ENCODE measurements at places on chromosomes 2 and 18.

- no peak for DNase-seq
Observed at GRCh38 chr2:62569907-62570841, 64.2 kb upstream of the TMEM17 start.

GRCh38 chr2:233084488-233084887 lies 24.3 kb downstream of the INPP5D start:
- DNase-seq = peak; percentile 59

DNA sequence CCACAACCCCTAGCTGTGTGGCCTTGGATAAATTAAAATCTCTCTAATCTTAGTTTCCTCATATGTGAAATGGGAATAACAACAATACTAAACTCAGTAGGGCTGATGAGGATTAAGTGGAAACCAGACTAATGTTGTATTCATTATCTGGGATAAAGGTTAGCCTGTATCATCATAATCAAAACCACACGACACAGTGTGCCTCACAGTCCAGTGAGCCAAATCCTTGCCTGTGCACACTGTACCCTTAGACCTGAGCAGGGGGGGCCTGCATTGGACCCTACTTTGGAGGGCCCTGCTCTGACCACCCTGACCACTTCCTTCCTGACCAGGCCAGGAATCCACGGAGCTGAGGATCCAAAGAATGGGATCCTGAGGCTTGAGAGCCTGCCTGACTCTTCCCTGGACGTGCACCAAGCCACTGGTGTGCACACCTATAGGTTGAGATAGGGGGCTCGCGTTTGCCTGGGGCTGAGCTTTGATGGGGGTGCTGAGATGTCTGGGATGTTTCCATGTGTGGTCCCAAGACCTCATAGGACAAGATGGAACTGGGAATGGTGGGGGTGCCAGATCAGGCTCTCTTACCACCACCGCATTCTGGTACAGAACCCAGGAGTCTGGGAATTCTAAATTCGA lies 69.7 kb downstream of the TGOLN2 start:
- DNase-seq = no peak

DNA sequence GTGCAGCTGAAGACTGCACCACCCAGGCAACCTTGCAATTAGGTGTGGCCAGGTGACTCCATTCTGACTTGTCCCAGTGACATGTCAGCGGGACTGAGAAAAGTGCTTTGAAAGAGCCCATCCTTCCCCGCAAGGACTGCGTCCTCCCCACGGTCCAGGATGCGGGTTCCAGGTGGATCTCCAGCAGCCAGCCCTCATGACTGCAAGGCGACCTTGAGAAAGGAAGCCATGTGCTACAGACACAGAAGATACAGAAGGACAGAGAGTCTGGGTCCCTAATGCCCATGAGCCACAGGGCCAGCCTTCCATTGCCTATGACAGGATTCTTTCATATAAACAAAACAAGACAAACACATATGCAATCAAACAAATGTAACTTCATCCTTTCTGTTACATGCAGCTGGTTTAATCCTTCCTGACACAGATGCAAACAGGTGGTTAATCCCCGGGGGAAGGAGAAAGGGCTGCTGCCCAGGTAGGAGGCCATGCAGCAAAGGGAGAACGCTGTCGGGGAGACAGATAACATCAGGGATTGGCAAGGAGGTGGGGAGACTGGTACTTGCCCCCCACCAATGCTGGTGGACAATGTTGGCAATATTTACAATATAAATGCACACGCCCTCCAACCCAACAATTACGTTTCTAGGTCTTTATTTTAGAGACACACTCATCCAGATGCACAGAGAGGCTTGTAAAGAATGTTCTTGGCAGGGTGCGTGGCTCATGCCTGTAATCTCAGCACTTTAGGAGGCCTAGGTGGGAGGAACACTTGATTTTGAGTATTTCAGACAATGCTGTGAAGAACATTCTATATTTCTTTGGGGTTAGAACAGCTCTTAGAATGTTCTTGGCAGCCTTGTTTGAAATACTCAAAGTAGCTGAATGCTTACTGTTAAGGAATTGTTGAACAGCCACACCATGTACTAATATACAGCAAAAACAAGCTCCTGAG lies 64.8 kb downstream of the NCAPH start:
- no peak for DNase-seq

- no peak for DNase-seq
Observed at GRCh38 chr2:31765078-31765945, 184.6 kb upstream of the SRD5A2 start.

GRCh38 chr2:182715121-182715891 lies 751 bp upstream of the DNAJC10 start:
- DNase-seq = no peak

DNA sequence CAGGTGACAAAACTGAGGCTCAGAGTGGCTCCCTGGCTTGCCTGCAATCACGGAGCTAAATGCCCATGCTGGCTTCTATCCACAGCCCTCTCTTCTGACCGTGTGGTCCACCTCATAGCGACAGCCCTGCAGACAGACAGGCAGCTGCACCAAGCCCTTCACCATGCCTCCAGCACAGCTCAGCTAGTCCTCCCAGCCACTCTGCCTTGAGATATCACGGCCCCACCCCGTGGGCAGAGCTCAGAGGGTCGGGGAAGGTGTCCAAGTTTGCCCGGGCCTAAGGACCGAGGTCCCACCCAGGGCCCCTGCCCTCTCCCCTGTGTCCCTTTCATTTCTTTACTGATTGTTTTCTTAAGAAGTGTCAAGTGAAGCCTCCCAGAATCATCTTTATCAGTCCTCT lies 128.2 kb upstream of the GLI2 start:
- no peak for DNase-seq

DNA sequence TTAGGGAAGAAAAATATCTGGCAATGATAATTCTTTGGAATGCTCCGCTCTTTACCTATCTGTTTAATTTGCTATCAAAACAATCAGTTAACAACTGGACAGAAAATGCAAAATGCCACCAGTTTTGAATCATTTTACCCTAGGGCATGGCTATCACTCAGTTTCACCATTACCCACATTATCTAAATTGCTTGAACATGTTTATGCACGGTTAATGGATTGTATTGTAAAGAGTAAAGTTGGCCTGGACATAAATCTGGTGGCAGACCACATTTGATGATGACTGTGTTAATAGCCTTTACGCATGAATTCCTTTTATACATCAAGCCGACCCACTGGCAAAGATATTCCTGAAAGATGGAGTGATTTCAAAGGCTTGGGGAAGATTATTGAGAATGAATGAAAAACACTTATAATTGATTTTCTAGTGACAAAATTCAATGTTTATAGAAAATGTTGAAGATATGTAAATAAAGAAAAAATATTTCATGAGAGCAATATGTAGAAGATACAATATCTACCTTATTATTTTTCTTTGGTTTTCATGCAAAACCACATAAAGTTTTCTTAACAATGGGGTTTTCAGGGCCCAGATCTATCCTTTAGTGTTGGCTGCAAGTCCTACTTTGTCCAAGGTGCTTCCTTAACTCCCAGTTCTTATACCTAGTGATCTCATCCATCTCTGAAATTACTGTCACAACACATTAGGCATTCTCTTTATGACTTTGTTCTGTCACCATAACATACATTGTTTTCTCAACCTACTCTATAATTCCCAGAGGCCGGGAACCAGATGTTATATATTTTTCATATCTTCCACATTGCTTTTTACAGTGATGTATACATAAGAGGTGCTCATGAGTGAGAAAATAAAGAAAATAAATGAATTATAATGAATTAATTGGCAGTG lies 265.1 kb downstream of the RIT2 start:
- no peak for DNase-seq

- no peak for DNase-seq
Observed at GRCh38 chr2:68715353-68716041, 19.1 kb upstream of the ARHGAP25 start.

DNA sequence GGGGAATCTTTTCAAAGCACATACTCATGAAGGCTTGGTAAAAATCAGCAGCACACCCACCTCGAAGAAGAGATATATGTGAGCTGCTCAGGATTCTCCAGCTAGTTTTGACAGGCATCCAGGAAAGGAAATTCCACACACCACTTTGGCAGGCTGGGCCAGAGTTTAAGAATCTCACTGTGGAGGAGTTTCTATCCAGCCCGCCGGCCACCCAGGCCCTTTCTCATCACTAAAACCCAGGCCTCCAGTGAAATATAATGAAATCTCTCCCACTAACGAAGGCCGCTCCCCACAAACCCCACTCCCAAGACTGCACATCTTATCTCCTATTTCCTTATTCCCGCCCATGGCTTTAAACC lies 202.0 kb downstream of the GLI2 start:
- no peak for DNase-seq

DNA sequence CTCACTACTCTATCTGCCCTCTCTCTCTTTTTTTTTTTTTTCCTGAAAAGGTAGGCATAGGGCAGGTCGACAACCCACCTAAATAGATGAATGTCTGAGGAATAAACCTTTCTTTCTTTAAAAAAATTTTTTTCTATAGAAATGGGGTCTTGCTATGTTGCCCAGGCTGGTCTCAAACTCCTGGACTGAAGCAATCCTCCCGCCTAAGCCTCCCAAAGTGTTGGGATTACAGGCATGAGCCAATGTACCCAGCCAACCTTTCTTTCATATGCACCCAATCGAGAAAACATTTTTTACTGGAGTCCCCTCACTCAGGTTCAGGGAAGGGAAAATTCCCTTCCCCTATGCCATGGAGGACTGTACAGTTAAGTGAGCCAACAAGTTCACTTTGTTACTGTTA lies 31.0 kb downstream of the CFAP210 start:
- DNase-seq = no peak

DNA sequence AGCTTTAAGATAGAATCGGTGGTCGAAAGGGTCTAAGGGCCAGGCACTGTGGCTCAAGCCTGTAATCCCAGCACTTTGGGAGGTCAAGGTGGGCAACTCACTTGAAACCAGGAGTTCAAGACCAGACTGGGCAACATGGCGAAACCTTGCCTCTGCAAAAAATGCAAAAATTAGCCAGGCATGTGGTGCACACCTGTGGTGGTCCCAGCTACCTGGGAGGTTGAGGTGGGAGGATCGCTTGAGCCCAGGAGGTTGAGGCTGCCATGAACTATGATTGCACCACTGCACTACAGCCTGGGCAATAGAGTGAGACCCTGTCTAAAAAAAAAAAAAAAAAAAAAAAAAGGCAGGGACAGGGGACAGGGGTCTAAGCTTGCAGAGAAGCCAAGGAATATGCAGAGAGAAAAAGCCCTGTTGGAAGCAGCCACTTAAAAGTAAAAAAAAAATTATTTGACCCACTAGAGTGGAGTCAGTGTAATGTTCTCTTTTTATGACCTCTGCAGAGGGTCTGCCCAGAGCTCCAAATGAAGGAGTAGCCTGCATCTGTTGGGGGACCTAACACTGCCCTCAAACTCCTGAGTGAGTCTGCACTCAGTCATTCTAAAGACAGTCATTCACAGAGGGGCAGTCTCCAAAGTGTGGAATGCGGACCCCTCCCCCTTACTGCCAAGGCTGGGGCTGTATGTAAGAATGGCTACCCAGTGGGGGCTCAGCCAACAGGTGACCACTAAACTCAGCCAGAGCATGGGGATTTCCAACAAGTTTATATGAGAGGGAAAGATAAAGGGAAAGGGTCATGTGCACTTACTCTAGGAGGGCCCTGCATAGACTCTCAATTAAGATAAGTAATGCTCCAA lies 118.5 kb upstream of the CDCA7 start:
- no peak for DNase-seq

DNA sequence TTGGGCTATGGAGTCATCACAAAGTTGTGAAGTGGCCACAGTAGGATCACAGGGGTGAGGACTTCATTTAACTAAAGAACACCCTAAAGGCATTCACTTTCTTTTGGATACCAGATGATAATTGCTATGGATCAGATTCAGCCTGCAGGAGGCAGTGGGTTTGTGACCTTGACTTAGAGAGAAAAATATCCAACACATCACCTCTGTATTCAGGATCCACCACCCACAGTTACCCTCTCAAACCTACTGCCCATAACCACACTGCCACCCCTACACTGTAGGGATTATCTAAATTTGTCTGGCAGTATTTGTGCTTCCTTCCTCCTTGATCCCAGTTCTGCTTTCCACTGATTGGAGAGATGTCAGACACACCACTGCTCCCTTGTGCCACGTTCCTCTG lies 269.4 kb downstream of the MYCN start:
- no peak for DNase-seq

DNA sequence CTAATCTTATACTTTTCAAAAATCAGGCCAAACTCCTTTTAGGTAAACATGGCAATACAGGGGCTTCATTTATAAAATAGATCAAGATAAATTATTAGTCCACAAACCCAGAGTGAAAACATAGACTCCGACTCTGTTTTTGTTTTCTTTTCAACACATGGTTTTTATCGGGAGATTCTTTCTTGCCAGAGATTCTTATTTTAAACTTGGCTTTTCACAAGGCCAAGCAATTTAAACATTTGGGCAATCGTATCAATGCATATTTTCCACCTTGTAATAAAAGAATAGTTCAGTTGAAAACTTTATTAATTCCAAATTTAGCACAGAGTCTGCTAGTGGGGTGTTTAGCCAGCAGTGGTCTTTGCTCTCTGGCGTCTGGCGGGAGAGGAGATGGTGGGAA lies 71.9 kb downstream of the SOX11 start:
- no peak for DNase-seq

DNA sequence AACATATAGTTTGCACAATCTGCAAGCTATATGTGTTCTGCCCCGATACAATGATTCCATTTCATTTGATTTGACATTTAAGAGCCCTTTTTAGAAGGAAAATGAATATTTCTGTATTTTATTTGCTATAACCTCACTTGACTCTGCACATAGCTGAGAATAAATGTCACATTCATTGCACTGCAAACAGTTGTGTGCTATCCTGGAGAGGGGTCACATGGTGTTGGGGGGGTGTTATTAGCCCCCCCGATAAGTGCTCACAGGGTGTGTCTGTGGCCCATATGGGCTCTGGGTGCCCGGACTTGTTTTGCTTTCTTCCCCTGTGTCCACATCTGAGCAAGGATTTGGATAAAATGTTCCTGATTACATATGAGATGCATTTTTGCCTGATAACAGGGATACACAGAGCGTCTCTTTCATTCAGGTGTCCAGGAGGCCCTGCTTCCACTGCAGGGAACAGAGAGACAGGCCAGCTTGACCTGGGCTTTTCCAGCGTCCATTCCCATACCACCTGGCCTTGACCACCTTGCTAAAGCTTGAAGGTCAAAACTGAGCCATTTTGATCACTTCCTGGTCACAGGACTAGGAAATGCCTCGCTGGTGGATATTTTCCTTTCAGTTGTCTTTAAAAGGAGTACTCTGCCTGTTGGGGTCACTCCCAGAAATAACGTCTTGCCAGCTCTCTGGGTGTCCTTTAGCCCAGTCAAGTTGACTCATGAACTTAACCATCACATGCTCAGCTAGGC lies 38.4 kb upstream of the ID2 start:
- DNase-seq = no peak

Data from activated CD4-positive, alpha-beta T cell treated with anti-CD3 and anti-CD28 coated beads, Interleukin-2, amount 10 ng/mL, durations not matched to agents 7 days and 5 days (primary cell).